ENCODE measurements at places on chromosomes 12 and 14. TPM values are rescaled to one million over a fixed set of nuclear protein-coding genes. Genes with fewer than 3 reads are reported as not detected.

Gene PLCZ1
- not detected for total RNA-seq

Gene LRP1
- 1.6 TPM for total RNA-seq

Gene USP44
- 2.0 TPM for total RNA-seq

Gene ZNF219
- 10.8 TPM for total RNA-seq

Gene FOXM1
- total RNA-seq = 15.0 TPM

Gene GUCY2C
- total RNA-seq = not detected

Gene PTPRQ
- total RNA-seq = not detected

Gene OLR1
- not detected for total RNA-seq

Gene AQP2
- total RNA-seq = not detected

Gene KRT86
- not detected for total RNA-seq

Data from vein endothelial cell (primary cell).